ENCODE measurements at places on chromosomes 1 and 21.
A peak's percentile ranks its signal among the peaks of the same experiment; 100 is the strongest.

GRCh38 chr1:147902253-147902845 is at the start of gene GJA8:
Gene GJA8 (plus strand): TSS chr1:147902795. CDS start chr1:147907956, 5,161 bp downstream.
- no peak for DNase-seq

DNA sequence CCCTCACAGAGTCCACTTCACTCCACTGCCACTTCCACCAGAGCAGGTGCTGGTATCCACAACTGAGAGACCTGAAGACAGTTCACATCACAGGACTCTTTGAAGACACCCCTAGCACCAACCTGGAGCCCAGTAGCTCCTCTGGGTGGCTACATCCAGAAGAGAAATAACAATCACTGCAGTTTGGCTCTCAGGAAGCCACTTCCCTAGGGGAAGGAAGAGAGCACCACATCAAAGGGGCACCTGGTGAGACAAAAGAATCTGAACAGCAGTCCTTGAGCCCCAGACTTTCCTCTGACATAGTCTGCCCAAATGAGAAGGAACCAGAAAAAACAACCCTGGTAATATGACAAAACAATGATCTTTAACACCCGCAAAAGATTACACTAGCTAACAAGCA is 113.2 kb downstream of the TENT5C start:
- DNase-seq: no peak

- DNase-seq: no peak
Observed at GRCh38 chr1:185016880-185017279, 28.5 kb upstream of the RNF2 start.

DNA sequence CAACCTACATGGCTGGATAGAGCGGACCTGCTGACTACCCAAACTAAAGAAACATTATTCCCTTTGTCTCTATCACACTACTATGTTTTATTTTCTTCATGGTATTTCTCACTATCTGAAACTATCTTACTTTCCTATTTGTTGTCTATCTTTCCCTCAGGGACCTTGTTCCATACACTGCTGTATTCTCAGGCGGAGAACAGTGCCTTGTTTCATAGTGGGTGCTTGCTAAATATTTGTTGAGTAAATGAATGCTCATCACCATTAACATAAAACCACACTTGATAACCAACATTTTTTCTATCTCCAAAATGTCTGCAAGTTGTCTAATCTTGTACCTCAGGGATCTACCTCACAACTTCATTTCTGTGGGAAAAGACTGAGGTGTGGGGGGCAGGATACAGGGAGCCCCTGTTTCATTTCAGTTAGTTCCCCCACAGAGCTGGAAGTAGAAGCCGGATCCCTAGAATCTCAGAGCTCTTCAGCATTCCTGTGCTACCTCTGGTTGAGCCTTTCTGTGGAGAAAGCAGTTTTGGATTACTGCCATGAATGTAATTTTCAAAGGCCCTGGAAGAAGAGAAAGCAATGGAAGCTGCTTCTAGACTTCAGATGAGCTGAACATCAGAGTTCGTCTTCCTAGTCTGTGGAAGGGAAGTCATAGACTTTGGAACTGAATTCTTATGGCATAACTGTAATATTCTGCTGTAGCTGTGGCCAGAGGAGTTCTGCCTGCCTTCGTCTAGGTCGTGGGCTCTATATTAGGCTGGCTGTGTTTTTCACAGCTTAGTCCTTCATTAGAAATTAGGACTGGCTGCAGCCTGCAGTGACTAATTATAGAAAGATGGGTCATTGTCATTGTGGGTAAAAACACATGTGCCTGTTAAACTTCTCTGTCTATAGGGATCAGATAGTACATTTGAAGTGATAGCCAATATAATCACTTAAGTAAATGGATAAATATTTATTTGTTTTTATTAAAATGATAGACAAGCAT is 293.2 kb upstream of the SGIP1 start:
- no peak for DNase-seq

DNA sequence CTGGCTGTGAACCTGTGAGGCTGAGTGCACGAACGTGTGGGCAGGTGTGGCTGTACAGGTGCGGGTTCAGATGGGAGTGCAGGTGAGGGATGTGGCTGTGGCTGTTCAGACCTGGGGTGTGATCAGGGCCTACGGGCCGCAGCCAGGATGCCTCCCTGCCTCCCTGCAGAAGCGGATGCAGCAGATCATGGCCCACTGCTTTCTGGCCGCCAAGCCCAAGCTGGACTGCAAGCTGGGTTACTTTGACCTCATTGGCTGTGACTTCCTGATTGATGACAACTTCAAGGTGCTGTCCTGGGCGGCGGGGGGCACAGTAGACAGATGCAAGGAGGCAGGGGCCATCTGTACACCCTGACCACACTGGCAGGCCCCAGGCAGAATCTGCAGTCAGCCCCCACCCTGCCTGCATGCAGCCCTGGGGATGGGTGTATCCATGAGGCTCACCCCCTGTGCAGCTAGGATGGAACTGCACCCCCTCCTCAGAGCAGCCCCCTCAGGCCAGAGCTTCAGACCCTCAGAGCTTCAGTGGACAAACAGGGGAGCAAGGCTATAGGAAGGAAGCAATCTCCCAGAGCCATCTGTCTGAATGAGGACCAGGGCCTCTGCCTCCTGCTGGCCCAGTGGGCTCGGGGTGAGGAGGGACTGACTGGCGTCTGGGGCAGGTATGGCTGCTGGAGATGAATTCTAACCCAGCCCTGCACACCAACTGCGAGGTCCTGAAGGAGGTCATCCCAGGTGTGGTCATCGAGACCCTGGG is 9.8 kb downstream of the TNFRSF18 start:
- no peak for DNase-seq

GRCh38 chr1:215210167-215210566 is 127.6 kb downstream of the KCNK2 start:
- no peak for DNase-seq

DNA sequence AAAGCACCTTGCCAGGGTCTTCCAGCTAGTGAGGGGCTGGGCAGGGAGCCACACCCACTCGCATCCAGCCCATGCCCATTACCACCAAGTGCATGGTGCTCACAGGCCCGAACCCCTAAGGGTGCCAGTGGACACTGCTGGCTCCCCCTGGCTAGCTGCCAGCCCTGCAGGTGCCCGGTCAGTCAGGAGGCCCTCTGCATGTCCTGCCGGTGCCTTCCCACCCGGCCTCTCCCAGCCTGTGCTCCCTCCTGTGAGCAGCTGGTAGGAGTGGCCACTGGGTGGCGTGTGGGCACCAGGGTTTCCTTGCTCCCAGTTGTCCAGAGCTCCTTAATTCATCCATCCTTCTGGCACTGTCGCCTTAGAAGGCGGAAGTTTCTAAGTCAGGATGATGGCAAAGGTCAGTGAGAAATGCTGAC is 33.4 kb downstream of the QSOX1 start:
- peak; percentile 77 for DNase-seq

GRCh38 chr1:230826166-230826875 is 42.0 kb downstream of the C1orf198 start:
- DNase-seq: no peak

DNA sequence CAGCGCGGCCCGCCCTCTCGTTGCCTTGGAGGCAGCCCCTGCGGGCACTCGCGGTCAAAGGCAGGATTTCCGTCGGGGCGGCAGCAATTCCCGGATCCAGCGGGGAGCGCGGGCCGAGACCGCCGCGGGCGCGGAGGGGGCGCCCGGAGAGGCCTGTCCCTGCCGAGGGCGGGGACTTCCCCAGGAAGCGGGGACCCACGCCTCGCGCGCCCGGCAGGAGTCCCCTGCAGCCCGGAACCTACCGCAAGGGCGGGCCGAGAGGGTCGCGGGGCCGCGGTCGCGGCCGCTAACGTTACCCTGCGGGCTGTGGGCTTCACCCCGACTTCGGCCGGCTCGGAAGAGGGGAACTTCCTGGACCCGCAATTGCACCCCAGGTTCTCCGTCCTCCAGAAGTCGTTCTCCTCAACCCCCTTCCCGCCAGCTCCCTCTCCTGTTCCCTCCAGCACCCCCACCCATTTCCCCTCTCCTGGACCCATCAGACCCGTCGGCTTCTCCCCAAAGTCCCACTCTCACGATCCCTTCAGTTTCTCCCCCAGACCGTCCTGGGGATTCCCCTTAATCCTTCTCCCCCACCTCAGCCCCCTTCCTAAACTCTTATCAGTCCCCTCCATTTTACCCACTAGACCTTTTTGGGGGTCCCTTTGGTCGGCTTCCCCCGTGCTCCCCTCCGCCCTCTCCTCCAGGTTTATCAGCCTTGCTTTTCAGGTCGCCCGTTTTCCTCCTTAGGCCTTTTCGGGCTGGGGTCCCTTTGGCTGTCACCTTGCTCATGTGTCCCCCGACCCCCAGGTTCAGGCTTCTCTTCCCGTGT is 604 bp downstream of the FGR start:
- no peak for DNase-seq

DNA sequence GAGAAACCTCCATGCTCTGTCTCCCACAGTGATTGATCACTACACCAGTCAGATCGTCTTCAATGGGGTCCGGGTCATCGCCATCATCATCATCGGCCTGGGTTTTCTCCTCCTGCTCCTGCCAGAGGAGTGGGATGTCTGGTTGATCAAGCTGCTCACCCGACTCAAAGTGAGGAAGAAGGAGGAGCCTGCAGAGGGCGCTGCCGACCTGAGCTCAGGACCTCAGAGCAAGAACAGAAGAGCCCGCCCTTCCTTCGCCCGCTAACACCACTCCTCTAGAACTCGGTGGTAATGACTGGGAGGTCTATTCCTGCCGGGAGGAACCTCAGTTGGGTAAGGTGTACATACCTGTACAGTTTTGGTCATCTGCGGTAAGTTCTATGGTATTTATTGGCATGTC is 50.3 kb upstream of the COA6 start:
- no peak for DNase-seq

GRCh38 chr1:24317956-24318614 is 1.1 kb upstream of the GRHL3 start:
- no peak for DNase-seq

Measured in 8988T (cell line).